NB4 (cell line): ENCODE measurements at places on chromosomes 12 and 14.

GRCh38 chr12:65756956-65757511, 67.2 kb upstream of the HMGA2 start:
- no peak for DNase-seq

GRCh38 chr12:101166866-101167265, 43.2 kb downstream of the SLC5A8 start:
- no peak for DNase-seq

GRCh38 chr14:95585953-95586620, 51.2 kb downstream of the GLRX5 start:
- no peak for DNase-seq

- no peak for DNase-seq
Observed at GRCh38 chr14:99667045-99667444, 17.1 kb upstream of the CYP46A1 start.

- DNase-seq: no peak
Observed at GRCh38 chr14:65872536-65872935, 460.0 kb downstream of the FUT8 start.
